ENCODE measurements at places on chromosomes 12 and 14.

DNA sequence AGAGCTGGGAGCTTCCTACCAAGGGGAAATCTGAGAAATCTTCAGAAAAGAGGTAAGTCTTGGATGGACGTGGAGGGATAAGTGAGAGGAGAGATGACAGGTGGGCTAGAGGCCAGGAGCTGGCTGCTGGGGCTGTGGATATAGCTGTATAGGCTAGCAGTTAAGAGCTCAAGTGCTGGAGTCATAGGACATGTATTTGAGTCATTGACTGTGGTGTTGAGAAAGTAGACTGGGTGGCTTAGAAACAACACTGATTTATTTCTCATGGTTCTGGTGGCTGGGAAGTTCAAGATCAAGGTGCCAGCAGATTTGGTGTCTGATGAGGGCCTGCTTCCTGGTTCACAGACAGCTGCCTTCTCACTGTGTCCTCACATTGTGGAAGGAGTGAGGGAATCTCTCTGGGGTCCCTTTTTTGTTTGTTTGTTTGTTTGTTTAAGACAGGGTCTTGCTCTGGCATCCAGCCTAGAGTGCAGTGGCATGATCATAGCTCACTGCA is 151.1 kb upstream of the FUT8 start:
- DNase-seq: no peak
- no peak overlapping the region for H3K27ac ChIP-seq
- no peaks in the 10 kb centered on the region for H3K27me3 ChIP-seq
- no peaks in the 10 kb centered on the region for H3K36me3 ChIP-seq
- no peak overlapping the region for H3K4me3 ChIP-seq

DNA sequence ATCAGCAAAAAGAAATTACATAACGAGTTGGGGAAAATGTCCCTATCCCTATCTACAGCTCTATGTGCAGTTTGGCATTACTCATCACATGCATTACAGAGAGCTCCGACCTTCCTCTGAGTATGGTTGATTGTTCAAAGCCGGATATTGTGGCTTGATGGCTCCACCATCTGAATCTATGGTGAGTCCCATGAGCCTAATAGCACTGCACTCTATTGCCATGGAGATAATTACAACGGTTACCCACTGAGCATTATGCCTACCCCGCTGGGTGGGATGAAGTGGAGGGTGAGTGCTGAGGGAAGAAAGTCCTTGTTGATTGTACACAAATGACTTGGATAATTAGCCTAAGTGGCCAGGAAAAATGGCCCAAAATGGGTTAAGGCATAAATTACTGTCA is 800.5 kb downstream of the NRXN3 start:
- H3K27me3 ChIP-seq: no peaks in the 10 kb centered on the region
- H3K4me1 ChIP-seq: peaks cover 11% of the 10 kb centered on the region
- no peaks in the 10 kb centered on the region for H3K36me3 ChIP-seq
- no peak for DNase-seq

GRCh38 chr14:52069307-52070050 is 620 bp upstream of the NID2 start:
- no peak overlapping the region for H3K27ac ChIP-seq
- no peak for DNase-seq
- no peaks in the 10 kb centered on the region for H3K4me1 ChIP-seq

- H3K27ac ChIP-seq: no peak overlapping the region
- no peak overlapping the region for H3K4me3 ChIP-seq
- H3K4me1 ChIP-seq: no peaks in the 10 kb centered on the region
- no peaks in the 10 kb centered on the region for H3K27me3 ChIP-seq
Measured at GRCh38 chr12:82709794-82710355, 23.2 kb downstream of the TMTC2 start.

GRCh38 chr14:79021766-79022165 is 851.6 kb downstream of the NRXN3 start:
- H3K27ac ChIP-seq: no peak overlapping the region
- H3K27me3 ChIP-seq: no peaks in the 10 kb centered on the region
- no peak overlapping the region for H3K4me3 ChIP-seq
- peaks cover 24% of the 10 kb centered on the region for H3K4me1 ChIP-seq
- H3K36me3 ChIP-seq: no peaks in the 10 kb centered on the region

Data from PC-9 (cell line).